ENCODE measurements at places on chromosomes 4 and X.

DNA sequence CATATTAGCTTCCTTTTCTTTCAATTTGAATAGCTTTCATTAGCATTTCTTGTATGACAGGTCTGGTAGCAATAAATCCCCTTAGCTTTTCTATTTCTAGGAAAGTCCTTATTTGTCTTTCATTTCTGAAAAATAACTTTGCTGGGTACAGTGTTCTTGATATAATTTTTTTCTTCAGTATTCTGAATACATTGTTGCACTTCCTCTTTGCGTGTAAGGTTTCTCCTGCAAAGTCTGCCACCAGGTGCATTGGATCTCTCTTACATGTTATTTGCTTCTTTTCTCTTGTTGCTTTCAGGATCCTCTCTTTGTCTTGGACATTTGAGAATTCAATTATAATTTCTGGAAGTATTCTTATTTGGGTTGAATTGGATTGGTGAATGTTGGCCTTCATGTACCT, 663.7 kb downstream of the GRXCR1 start:
- no peak overlapping the region for H3K27ac ChIP-seq
- H3K27me3 ChIP-seq: no peaks in the 10 kb centered on the region
- H3K4me3 ChIP-seq: no peak overlapping the region
- no peaks in the 10 kb centered on the region for H3K36me3 ChIP-seq
- no peak for DNase-seq

DNA sequence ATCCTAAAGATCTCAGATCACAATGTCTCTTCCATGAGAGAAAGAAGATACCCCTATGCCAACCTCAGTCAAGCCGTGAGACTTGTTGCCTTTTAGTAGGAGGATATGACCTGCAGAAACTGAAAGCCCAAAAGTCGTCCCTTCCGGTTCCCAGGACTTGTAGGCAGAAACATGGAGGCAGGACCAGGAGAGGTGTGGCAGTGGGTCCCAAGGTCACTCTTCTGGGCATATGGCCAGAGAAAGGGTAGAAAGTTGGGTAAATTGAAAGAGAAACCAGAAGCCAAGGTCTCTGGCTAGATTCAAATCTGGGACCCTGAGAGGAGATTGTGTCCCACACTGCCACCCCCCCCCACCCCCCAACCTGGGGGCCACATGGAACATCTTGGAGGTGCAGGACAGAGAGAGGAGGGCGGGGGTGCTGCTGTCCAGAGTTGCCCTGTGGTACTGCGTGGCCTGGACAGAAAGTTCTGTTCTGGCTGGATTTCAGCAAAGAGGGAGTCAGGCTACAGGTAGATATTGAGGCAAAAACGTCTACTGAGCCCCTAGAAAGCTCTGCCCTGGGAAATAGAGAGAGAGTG, 55.4 kb downstream of the DDX3X start:
- DNase-seq: no peak
- no peak overlapping the region for H3K27ac ChIP-seq
- H3K4me3 ChIP-seq: no peak overlapping the region
- H3K36me3 ChIP-seq: no peaks in the 10 kb centered on the region

DNA sequence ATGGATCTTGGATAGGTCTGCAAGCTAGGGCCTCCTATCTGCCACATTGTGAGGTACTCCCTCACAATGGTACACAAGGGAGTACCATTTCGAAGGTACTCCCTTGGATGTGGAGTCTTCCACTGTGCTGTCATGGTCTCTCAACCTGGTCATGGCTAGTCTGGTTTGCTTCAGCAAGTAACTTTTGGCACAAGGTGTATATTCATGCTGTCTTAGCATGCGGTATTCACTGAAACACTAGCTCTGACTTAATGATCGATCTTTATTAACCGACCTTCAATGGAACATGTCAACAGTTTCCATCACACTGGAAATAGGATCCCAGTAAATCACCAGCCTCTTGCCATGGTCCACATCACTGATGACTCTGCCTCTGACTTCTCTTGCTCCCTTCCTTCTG, 77.5 kb upstream of the HS3ST1 start:
- no peaks in the 10 kb centered on the region for H3K27me3 ChIP-seq
- no peak overlapping the region for H3K4me3 ChIP-seq
- H3K4me1 ChIP-seq: no peaks in the 10 kb centered on the region
- H3K36me3 ChIP-seq: no peaks in the 10 kb centered on the region
- DNase-seq: no peak
- H3K27ac ChIP-seq: no peak overlapping the region

DNA sequence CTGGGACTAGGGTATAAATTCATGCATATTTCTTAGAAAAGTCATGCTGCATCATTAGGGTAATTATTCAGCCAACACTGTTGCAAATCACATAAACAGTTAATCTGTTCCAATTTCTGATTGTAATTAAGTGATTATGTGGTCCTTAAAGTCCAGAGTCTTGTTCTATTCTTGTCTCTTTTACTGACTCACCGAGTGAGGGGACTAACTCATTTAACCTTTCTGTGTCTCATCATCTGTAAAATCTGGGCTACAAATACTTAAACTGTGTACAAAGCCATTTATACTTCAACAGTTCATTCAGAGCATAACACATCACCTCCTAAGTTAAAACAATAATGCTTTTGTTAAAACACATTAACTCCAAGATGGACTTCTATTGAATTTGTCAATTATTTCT, 65.4 kb upstream of the KLHL13 start:
- H3K4me1 ChIP-seq: no peaks in the 10 kb centered on the region
- no peaks in the 10 kb centered on the region for H3K27me3 ChIP-seq
- H3K4me3 ChIP-seq: no peak overlapping the region
- H3K27ac ChIP-seq: no peak overlapping the region
- DNase-seq: peak; percentile 48

DNA sequence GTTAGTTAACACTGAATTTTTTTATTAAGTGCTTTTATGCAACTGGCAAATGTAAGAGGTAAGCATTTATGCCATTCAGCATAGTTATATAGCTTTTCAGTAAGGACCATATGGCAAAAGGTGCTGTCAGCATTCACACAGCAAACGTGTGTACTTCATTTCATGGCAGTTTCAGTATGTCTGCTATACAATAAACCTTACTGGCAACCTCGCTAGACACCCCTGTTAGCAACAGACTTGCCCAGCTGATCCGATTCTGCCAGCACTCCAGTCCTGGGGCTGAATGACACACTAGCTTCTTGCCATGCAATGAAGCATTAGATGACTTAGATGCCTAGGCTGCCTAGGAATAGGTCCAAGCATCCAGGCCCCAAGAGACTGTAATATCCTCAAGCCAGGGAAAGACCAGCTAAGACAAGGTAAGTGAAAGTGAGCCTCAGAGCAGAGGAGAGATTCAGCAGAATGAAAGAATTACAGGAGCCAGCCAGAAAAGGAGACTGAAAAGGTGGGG, 47.3 kb upstream of the DOCK11 start:
- H3K36me3 ChIP-seq: no peaks in the 10 kb centered on the region
- no peak overlapping the region for H3K27ac ChIP-seq
- peak; percentile 7 for DNase-seq
- no peaks in the 10 kb centered on the region for H3K27me3 ChIP-seq
- H3K4me1 ChIP-seq: no peaks in the 10 kb centered on the region

DNA sequence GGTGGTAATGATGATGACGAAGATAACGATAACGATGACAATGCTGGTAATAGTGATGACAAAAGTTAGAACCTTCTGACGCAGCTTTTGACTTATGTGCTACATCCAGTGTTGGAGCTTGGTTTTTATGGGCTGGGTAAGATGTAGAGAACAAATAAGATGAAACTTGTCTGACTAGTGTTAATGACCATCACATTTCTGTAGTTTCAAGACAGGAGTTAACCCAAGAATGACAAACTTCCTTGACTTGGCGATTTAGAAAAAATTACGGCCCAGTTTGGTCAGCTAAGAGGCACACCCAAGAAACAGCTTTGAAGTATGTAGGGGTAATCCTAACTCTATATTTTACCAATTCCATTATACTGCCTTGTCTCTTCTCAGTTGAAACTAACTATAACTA, at the start of gene TMPRSS11B:
Gene TMPRSS11B, minus strand, starts transcription at position 101 of the 400 bp plus-strand sequence. CDS start 136 bp downstream, outside the sequence.
- no peak within 1 kb of the TSS for H3K27ac ChIP-seq
- H3K4me3 ChIP-seq: no peak within 1 kb of the TSS

- H3K4me3 ChIP-seq: no peak overlapping the region
- no peak for DNase-seq
- no peaks in the 10 kb centered on the region for H3K4me1 ChIP-seq
- no peaks in the 10 kb centered on the region for H3K36me3 ChIP-seq
- no peak overlapping the region for H3K27ac ChIP-seq
Observed at GRCh38 chr4:121253961-121254360, 89.8 kb upstream of the TNIP3 start.

GRCh38 chr4:26321373-26322221, 783 bp downstream of the RBPJ start:
- H3K27me3 ChIP-seq: no peaks in the 10 kb centered on the region
- peaks cover 17% of the 10 kb centered on the region for H3K4me1 ChIP-seq
- H3K4me3 ChIP-seq: peak overlapping the region; percentile 91
- peak overlapping the region; percentile 92 for H3K27ac ChIP-seq
- H3K36me3 ChIP-seq: no peaks in the 10 kb centered on the region
- peak; percentile 39 for DNase-seq

- H3K4me1 ChIP-seq: no peaks in the 10 kb centered on the region
- no peak overlapping the region for H3K27ac ChIP-seq
- DNase-seq: peak; percentile 7
- H3K27me3 ChIP-seq: no peaks in the 10 kb centered on the region
Observed at GRCh38 chr4:180900781-180901180, 1342.4 kb upstream of the TENM3 start.

- H3K4me1 ChIP-seq: no peaks in the 10 kb centered on the region
- H3K27ac ChIP-seq: peak overlapping the region; percentile 100
- DNase-seq: no peak
Observed at GRCh38 chrX:41336447-41336846, 2.5 kb downstream of the DDX3X start.

- no peaks in the 10 kb centered on the region for H3K27me3 ChIP-seq
- no peak overlapping the region for H3K4me3 ChIP-seq
- H3K4me1 ChIP-seq: no peaks in the 10 kb centered on the region
- no peak overlapping the region for H3K27ac ChIP-seq
Observed at GRCh38 chr4:141124224-141124623, 9.0 kb downstream of the RNF150 start.

DNA sequence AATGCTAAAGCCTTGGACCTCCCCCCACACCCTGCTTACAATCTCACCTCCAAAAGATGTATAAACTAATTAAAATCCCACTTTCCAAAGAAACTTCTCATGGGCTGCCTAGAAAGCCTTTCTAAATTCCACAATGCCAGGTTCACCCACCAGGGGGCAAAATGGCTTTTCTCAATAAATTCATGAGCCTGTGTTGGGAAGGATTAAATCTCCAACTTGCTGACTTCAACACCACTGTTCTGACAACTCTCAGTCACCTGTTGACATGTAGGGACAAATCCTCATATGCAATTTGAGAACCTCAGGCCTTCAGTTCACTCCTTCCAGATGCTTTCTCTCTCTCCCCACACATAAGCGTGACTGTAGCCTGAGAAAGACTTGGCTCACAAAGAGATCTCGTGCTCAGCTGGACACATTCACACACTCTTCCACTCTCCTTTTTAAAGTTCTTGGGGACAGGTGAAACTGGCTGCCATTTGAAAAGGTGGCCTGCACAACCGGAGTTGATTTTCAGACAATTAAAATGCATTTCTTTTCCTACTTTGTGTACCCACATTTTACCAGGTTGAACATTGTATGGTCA, 88.6 kb upstream of the PRPS2 start:
- H3K27ac ChIP-seq: no peak overlapping the region
- H3K27me3 ChIP-seq: no peaks in the 10 kb centered on the region
- no peak for DNase-seq

- no peaks in the 10 kb centered on the region for H3K36me3 ChIP-seq
- no peak overlapping the region for H3K27ac ChIP-seq
- no peak overlapping the region for H3K4me3 ChIP-seq
- DNase-seq: no peak
Observed at GRCh38 chrX:132862562-132862961, 95.9 kb downstream of the HS6ST2 start.

DNA sequence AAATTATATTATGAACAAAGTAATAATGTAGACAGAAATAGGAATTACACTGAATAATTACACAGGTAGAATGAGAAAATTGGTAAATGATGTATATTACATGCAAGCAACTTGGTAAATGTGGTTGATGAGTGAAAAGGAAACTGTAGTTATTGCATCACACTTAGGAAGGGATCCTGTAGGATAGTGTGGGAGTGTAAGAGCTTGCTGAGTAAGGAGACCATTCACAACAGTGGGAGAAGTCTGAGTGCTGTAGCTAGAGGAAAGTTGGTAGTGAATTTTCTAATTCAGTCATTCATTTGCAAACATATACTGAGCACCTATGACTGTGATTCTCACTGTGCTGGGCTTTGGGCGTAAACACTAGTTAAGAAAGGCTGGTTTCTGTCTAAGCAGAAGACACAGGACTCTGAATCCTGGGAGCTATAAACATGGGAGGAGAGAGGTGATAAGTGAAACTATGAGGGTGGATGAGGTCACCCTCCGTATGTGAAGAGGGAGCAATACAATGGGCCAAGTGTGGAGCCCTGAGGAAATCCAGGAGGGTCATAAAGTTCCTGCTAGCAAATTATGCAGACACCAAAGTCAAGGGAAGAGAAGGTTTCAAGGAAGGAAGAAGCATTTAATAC, 14.2 kb upstream of the CPE start:
- DNase-seq: peak; percentile 36
- no peaks in the 10 kb centered on the region for H3K36me3 ChIP-seq
- no peak overlapping the region for H3K4me3 ChIP-seq
- H3K27ac ChIP-seq: no peak overlapping the region

DNA sequence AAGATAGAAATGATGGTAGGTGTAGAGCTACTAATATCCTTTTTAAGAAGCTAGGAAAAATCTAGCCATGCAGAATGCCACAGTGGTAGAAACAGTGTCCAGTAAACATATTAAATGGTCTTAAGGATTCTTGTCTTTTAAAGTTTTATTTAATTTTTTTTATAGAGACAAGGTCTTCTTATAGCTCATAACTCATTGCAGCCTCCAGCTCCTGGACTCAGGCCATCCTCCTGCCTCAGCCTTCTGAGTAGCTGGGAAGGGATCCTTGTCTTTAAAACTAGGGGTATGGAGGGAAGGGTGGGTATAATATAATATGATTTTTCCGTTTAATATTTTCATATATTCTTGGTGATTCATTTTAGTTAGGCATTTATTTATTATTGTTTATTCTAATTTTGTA, 3.8 kb downstream of the TMEM165 start:
- H3K36me3 ChIP-seq: peaks cover 6% of the 10 kb centered on the region
- no peak for DNase-seq
- H3K4me3 ChIP-seq: peak overlapping the region; percentile 98
- H3K4me1 ChIP-seq: peaks cover 7% of the 10 kb centered on the region

GRCh38 chr4:60648774-60649173, 551.4 kb upstream of the ADGRL3 start:
- H3K4me1 ChIP-seq: no peaks in the 10 kb centered on the region
- DNase-seq: no peak
- H3K27me3 ChIP-seq: no peaks in the 10 kb centered on the region

GRCh38 chr4:77286906-77287305, 129.9 kb downstream of the CCNG2 start:
- H3K27me3 ChIP-seq: no peaks in the 10 kb centered on the region
- H3K27ac ChIP-seq: no peak overlapping the region
- no peak overlapping the region for H3K4me3 ChIP-seq
- no peaks in the 10 kb centered on the region for H3K4me1 ChIP-seq
- no peaks in the 10 kb centered on the region for H3K36me3 ChIP-seq

- H3K4me3 ChIP-seq: no peak overlapping the region
- H3K27ac ChIP-seq: no peak overlapping the region
- no peaks in the 10 kb centered on the region for H3K36me3 ChIP-seq
- H3K27me3 ChIP-seq: no peaks in the 10 kb centered on the region
- H3K4me1 ChIP-seq: no peaks in the 10 kb centered on the region
Observed at GRCh38 chrX:56733459-56734046, 4.5 kb downstream of the NBDY start.

Measured in fibroblast of lung (primary cell).